Hepatocyte (in vitro differentiated cells): ENCODE measurements at places on chromosomes 12 and 14.
A peak's percentile ranks its signal among the peaks of the same experiment; 100 is the strongest.

DNA sequence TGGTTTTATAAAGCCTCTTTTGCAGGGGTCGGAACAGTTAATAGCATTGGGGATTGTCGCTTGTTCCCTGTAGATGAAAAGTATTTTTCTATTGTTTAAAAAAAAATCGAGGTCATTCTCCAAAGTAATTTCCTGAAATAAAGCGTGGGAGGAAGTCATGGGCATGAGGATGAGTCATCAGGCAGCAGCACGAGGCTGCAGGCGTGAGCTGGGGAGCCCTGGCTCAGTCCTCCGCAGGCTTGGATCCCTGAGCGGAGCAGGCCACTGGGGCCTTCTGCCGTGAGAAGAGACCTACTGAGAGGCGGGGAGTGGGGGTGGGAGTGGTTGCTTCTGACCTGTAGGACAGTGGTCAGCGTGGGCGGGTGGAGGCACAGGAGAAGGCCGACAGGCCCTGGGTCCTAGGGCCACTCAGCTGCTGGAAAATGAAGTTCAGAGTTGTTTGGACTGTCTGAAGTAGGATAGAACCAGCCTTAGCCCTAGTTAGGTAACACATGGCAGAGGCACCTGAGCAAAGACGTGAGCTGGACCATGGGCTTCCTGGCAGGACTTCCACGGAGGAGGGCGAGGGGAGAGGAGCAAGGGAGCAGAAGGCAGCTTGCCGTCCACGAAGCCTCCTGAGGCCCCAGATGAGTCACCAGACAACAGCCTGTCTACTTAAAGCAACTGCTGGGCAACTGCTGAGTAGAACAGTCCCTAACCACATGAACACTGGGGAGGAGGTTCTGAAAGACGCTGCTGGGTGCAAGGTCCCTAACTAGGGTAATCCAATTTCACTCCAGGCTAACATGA lies 21.1 kb upstream of the LGALS3 start:
- H3K4me1 ChIP-seq, result peaks cover 27% of the 10 kb centered on the region
- no peaks in the 10 kb centered on the region for H3K36me3 ChIP-seq
- peak; percentile 84 for DNase-seq
- H3K27me3 ChIP-seq, result no peaks in the 10 kb centered on the region

GRCh38 chr12:19482036-19482435 lies 42.7 kb downstream of the AEBP2 start:
- H3K4me1 ChIP-seq, result no peaks in the 10 kb centered on the region
- H3K4me3 ChIP-seq, result no peak overlapping the region
- no peak for DNase-seq
- H3K36me3 ChIP-seq, result peaks cover 12% of the 10 kb centered on the region
- no peaks in the 10 kb centered on the region for H3K27me3 ChIP-seq

- peaks cover 9% of the 10 kb centered on the region for H3K27me3 ChIP-seq
- H3K36me3 ChIP-seq, result no peaks in the 10 kb centered on the region
- H3K4me3 ChIP-seq, result no peak overlapping the region
- no peaks in the 10 kb centered on the region for H3K4me1 ChIP-seq
- no peak for DNase-seq
These were observed 211.1 kb upstream of the SFSWAP start for GRCh38 chr12:131499864-131500190.

DNA sequence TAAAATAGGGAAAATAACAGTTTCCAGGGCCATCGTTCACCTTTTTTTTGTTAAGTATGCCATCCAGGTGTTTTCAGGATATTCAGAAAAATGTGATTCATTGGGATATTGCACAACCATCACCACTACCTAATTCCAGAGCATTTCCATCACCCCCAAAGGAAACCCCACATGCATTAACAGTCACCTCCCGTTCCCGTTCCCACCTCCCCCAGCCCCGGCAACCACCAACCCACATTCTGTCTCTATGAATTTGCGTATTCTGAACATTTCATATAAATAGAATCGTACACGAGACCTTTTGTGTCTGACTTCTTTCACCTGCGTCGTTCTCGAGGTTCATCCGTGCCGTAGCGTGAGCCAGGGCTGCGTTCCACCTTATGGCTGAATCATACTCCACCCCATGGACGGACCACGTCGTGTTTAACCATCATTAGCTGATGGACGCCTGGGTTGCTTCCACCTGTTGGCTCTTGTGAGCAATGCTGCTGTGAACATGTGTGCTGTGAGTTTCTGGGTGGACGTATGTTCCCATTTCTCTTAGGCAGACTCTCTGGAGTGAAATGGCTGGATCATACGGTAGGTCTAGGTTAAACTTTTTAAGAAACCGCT lies 51.0 kb upstream of the NCOR2 start:
- H3K4me3 ChIP-seq, result no peak overlapping the region
- H3K27me3 ChIP-seq, result no peaks in the 10 kb centered on the region
- H3K36me3 ChIP-seq, result no peaks in the 10 kb centered on the region
- no peak overlapping the region for H3K27ac ChIP-seq
- DNase-seq, result no peak
- H3K4me1 ChIP-seq, result peaks cover 8% of the 10 kb centered on the region

DNA sequence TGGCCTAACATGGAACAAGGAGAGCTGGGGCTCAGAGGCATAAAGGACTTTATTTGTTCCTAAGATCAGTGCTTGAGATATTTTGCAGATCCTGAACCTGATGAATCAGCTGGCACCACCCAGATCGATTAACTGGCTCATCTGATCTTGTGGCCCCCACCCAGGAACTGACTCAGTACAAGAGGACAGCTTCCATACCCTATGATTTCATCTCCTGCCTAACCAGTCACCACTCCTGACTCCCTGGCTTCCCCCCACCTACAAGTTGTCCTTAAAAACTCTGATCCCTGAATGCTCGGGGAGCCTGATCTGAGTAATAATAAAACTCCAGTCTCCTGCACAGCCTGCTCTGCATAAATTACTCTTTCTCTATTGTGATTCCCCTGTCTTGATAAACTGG lies 5.1 kb downstream of the C12orf56 start:
- no peaks in the 10 kb centered on the region for H3K36me3 ChIP-seq
- peaks cover 5% of the 10 kb centered on the region for H3K27me3 ChIP-seq
- no peaks in the 10 kb centered on the region for H3K4me1 ChIP-seq

DNA sequence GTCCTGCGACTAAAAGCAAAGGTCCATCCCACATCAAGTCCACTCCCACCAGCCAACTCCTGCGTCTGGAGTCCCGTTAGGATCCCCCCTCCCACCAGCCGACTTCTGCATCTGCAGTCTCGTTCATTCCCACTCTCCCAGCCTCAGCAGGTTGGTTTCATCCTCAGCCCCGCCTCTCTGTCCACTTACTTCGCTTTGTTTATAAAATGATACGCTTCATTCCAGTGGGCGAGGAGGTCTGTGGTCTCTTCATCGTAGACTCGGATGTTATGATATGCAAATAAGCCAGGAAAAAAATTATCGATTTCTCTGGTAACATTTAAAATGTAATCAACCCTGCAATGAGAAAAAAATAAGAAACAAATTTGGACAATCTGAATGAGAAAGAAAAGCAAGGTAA lies 56.8 kb downstream of the SSH1 start:
- H3K4me3 ChIP-seq, result no peak overlapping the region
- no peaks in the 10 kb centered on the region for H3K36me3 ChIP-seq
- H3K4me1 ChIP-seq, result peaks cover 29% of the 10 kb centered on the region
- no peaks in the 10 kb centered on the region for H3K27me3 ChIP-seq
- H3K27ac ChIP-seq, result peak overlapping the region; percentile 91

- no peaks in the 10 kb centered on the region for H3K27me3 ChIP-seq
- no peaks in the 10 kb centered on the region for H3K4me1 ChIP-seq
- peak; percentile 44 for DNase-seq
- H3K27ac ChIP-seq, result no peak overlapping the region
- no peaks in the 10 kb centered on the region for H3K36me3 ChIP-seq
These were observed 43.3 kb upstream of the PTPRO start for GRCh38 chr12:15278816-15279658.

GRCh38 chr14:101963656-101964296 lies 597 bp upstream of the DYNC1H1 start:
- no peak overlapping the region for H3K4me3 ChIP-seq
- no peak for DNase-seq
- no peaks in the 10 kb centered on the region for H3K27me3 ChIP-seq
- H3K4me1 ChIP-seq, result peaks cover 9% of the 10 kb centered on the region
- H3K36me3 ChIP-seq, result no peaks in the 10 kb centered on the region

DNA sequence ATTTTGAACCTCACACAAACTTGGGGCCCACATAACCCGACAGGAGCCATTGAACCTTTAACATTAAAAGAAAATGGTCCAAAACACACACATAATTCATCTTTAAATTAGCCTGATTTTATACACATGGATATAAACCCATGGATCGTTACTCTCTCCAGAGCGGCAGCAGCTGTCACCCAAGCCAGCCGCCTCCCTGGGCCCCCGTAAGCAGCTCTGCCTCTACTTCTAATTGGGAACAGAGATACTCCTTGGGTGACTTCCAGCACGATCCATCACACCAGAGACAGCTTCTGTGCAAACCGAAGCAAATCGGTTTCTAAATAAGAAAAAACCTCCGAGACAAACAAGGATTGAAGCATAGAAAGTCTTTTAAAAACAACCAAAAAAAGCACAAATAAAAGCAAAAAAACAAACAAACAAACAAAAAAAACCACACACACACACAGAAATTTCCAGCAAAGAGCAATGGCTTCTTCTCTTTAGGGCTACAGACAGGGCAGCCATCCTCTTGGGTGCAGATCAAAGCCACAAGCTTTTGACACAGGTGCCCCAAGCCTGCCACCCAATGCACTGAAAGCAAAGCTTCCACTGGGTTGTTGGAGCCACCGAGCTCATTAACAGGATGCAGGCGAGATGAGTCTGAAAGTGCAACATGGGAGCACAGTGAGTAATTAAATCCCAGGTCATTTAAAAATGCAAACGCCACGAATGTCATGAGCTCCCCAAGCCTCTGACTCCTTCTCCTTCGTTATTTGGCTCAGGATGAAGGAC lies 156.9 kb downstream of the DPF3 start:
- no peak for DNase-seq
- no peak overlapping the region for H3K4me3 ChIP-seq
- H3K27me3 ChIP-seq, result peaks cover 12% of the 10 kb centered on the region

DNA sequence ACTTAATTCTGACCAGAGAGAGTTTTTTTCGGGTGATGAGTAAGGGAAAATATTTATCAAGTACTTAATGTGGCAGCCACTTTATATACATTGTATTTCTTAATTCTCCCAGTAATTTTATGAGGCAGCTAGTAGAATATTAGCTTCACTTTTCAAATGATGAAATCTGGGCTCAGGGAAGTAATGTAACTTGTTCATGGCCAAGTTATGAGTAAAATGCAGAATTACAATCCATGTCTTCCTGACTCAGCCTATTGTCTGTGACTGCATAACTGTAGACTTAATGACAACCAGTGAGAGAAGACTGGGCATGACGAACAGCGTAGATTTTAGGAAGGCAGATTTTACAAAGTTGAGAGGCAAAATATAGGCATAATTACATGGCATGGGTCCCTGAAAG lies 106.7 kb upstream of the MIS18BP1 start:
- H3K27me3 ChIP-seq, result no peaks in the 10 kb centered on the region
- H3K36me3 ChIP-seq, result no peaks in the 10 kb centered on the region
- H3K4me3 ChIP-seq, result no peak overlapping the region
- H3K4me1 ChIP-seq, result no peaks in the 10 kb centered on the region

- H3K27ac ChIP-seq, result no peak overlapping the region
- no peaks in the 10 kb centered on the region for H3K4me1 ChIP-seq
- no peaks in the 10 kb centered on the region for H3K27me3 ChIP-seq
- no peak overlapping the region for H3K4me3 ChIP-seq
These were observed 12.4 kb downstream of the LMO3 start for GRCh38 chr12:16593546-16593945.

DNA sequence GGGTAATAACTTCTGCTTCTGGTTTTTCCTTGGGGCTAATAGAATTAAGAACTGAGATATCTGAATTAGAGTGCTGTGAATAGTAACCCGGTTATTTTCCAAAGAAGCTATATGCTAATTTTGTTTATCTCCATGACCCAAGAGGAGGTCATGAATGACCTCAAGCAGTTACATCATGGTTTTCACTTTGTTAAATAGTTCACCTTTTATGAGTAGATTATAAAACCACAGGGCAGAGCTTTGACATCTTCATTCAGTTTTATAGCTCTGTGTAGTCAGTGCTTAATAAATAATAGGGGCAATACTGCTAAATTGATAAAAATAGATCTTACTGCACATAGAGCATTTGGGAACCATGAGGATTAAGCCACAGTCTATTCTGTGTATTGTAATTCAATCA lies 462.2 kb downstream of the LRIG3 start:
- no peaks in the 10 kb centered on the region for H3K4me1 ChIP-seq
- no peaks in the 10 kb centered on the region for H3K36me3 ChIP-seq
- no peaks in the 10 kb centered on the region for H3K27me3 ChIP-seq
- H3K4me3 ChIP-seq, result no peak overlapping the region

DNA sequence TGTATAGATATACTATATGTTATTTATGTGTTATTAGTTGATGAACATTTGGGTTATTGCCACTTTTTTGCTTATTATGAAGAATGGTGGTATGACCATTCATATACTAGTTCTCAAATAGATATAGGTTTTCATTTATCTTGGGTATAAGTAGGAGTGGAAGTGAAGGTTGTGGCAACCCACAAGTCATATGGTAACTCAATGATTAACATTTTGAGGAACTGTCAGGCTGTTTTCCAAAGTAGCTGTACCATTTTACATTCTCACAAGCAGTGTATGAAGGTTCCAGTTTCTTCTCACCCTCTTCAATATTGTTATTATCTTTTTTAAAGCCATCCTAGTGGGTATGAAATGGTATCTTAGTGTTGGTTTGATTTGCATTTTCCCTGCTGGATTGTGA lies 19.0 kb upstream of the MSRB3 start:
- no peak overlapping the region for H3K4me3 ChIP-seq
- H3K36me3 ChIP-seq, result no peaks in the 10 kb centered on the region
- no peaks in the 10 kb centered on the region for H3K4me1 ChIP-seq
- no peak for DNase-seq

GRCh38 chr14:38409071-38409705 lies 153.3 kb upstream of the CLEC14A start:
- DNase-seq, result no peak
- no peak overlapping the region for H3K4me3 ChIP-seq
- no peak overlapping the region for H3K27ac ChIP-seq
- no peaks in the 10 kb centered on the region for H3K27me3 ChIP-seq
- no peaks in the 10 kb centered on the region for H3K36me3 ChIP-seq

GRCh38 chr14:23319746-23320583 lies 1.3 kb upstream of the PABPN1 start:
- DNase-seq, result no peak
- no peaks in the 10 kb centered on the region for H3K36me3 ChIP-seq
- H3K4me3 ChIP-seq, result no peak overlapping the region

GRCh38 chr14:103502877-103503276 lies 19.8 kb downstream of the CKB start:
- no peak overlapping the region for H3K27ac ChIP-seq
- no peaks in the 10 kb centered on the region for H3K27me3 ChIP-seq
- H3K4me3 ChIP-seq, result no peak overlapping the region
- H3K36me3 ChIP-seq, result peaks cover 6% of the 10 kb centered on the region

DNA sequence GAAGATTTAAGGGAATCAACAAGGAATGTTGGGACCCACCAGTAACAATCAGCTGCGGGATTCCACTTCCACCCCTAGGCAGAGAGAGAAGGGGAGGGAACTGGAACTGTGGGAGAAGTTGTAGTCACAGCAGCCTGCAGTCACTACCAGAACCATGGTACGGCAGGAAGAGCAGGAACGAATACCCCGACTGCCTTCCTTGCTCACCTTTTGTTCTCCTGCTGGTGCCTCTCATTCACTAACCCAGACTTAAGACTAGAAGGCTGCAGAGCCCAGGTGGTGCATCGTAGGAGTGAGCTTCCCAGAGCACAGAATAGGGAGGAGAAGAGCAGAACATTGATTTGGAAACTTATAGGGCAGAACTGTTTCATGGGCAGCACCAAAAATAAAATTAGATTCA lies 154.2 kb downstream of the DYRK2 start:
- no peak overlapping the region for H3K27ac ChIP-seq
- DNase-seq, result no peak
- H3K4me3 ChIP-seq, result no peak overlapping the region
- H3K4me1 ChIP-seq, result no peaks in the 10 kb centered on the region
- no peaks in the 10 kb centered on the region for H3K27me3 ChIP-seq

- H3K36me3 ChIP-seq, result no peaks in the 10 kb centered on the region
- H3K27me3 ChIP-seq, result no peaks in the 10 kb centered on the region
- peaks cover 7% of the 10 kb centered on the region for H3K4me1 ChIP-seq
- no peak overlapping the region for H3K27ac ChIP-seq
These were observed 98.9 kb downstream of the BCL11B start for GRCh38 chr14:99173086-99173485.
